ENCODE measurements at places on chromosomes 7 and 10.

DNA sequence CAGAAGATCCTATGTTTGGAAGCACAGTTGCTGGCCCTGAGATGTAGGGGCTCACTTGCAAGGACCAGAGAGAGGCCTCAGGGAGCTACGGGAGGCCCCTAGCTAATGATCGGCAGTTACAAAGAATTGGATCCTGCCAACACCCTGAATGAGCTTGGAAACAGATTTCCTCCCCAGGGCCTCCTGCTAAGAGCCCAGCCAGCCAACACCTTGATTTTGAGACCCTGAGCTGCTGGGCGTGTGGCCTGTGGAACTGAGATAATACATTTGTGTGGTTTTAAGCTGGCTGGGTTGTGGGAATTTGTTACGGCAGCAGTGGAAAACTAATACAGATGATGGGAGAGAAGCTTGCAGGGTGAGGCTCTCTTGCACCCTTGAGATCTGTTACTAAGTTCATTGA lies 3.9 kb downstream of the DOCK1 start:
- no peak for DNase-seq

DNA sequence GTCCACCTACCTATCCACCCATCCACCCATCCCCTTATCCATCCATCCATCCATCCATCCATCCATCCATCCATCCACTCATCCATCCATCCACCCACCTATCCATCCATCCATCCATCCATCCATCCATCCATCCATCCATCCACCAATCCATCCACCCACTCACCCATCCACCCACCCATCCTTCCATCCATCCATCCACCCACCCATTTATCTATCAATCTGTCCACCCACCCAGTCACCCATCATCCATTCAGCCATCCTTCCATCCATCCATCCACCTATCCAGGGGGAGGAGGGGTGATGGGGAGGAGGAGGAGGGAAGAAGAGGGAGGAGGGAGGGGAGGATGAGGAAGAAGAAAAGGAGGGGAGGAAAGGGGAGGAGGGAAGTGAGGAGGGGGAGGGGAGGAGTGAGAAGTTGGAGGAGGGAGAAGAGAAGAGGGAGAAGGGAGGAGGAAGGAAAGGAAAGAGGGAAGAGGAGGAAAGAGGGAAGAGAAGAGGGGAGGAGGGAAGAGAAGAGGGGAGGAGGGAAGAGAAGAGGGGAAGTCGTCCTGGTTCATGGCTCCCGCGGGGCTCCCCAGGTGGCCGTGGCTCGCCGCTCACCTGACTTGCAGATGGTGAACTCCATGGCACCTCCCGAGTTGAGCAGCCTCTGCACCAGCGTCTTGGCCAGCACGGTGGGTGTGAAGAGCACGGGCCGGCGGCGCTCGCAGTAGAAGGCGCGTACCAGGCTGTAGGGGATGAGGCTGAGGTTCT lies 68.8 kb upstream of the GNA12 start:
- no peak for DNase-seq

GRCh38 chr10:78306358-78306757 lies 272.7 kb downstream of the RPS24 start:
- no peak for DNase-seq

GRCh38 chr10:97889461-97890265 lies 40.0 kb downstream of the GOLGA7B start:
- no peak for DNase-seq

- no peak for DNase-seq
Observed at GRCh38 chr7:50426280-50427045, 23.7 kb downstream of the FIGNL1 start.

DNA sequence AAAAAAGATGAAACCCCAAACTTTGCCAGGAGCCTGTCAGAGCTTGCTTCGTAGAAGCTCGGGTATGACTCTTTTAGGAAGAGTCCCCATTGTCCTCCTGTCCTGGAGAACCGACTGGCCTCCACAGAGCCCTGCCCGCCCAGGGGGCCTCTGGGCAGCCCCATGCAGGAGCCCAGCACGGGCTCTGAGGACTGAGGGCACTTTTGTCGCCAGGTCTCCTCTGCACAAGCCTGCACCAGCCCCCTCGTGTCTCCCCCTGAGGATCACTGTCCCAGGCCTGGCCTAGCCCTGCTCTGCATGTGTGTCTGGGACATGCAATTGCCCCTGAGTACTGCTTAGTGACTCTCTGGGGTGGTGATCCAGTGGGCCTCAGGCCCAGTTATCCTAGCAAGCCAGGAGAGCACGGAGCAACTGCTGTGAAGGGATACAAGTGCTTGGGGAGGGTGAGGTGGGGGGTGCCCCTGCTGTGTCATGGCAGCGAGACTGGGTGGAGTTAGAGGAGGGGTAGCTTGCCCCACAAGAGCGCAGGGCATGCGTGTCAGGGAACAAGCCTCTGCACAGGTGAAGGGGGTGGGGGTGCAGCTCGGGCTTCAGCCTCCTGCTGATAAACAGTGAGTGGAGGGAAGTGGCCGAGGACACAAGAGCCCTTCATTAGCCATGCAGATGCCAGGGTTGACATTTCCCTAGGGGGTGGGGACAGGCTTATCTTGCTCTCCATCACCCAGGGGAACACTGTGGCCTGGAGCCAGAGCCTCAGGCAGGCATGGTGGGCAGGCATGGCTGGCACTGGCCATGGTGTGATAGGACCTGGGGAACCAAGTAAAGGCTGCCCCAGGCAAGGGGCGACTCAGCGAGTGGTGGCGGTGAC lies 143.4 kb downstream of the C10orf105 start:
- no peak for DNase-seq

DNA sequence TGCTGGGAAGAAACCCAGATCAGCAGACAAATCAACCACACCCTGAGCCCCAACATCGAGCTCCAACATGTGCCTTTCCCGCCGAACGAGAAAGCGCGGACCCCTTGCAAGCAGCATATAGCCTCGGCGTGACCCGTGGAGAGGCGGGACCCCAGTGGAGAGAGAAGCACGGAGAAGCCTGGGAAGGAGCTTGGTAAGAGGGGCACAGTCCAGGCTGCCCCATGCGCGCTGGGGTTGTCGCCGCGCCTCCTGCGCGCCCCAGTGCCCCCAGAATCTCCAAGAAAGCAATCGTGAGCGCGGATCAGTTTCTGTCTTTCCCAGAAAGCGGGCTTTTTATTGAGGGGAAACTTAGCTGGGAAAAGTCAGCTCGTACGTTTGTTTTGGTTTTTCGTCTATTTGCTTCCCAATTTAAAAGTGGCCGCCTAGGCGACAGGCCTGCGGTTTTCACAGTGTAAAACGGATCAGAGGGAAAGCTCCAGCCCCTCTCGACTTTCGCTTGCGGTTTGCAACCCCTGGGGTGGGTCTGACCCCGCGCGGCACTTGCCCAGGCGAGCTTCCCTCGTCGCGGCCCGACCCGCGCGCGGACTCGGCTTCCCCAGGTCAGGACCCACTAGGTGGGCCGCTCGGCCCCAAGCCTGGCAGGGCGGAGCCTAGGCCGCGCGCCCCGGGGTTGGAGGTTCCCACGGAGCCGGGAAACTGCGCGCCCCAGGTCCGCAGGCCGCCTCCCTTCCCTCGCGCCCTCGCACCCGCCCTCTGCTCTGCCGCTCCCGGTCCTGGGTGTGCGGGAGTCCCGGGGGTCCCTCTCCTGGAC lies 31.1 kb downstream of the SKIDA1 start:
- DNase-seq: no peak

GRCh38 chr10:10605551-10606081 lies 412.1 kb upstream of the CELF2 start:
- no peak for DNase-seq

GRCh38 chr7:80230327-80230726 lies 95.7 kb downstream of the GNAI1 start:
- DNase-seq: no peak

DNA sequence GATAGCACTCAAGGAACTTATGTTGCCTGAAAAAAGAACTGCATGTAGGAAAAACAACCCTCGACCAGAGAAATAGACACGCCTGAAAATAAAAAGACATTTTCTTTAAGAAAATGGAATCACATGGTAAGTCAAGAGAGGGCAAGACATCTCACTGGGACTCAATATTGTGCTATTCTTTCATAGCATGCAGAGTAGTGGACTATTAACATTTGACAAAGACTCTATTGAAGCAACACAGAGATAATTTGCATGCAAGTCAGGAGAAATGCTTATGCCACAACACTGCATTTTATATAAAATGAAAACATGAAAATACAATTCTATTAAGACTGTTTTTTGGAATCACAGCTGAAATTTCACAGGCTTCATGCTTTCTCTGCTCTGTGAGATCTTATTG lies 77.9 kb upstream of the RHOBTB1 start:
- DNase-seq: no peak

DNA sequence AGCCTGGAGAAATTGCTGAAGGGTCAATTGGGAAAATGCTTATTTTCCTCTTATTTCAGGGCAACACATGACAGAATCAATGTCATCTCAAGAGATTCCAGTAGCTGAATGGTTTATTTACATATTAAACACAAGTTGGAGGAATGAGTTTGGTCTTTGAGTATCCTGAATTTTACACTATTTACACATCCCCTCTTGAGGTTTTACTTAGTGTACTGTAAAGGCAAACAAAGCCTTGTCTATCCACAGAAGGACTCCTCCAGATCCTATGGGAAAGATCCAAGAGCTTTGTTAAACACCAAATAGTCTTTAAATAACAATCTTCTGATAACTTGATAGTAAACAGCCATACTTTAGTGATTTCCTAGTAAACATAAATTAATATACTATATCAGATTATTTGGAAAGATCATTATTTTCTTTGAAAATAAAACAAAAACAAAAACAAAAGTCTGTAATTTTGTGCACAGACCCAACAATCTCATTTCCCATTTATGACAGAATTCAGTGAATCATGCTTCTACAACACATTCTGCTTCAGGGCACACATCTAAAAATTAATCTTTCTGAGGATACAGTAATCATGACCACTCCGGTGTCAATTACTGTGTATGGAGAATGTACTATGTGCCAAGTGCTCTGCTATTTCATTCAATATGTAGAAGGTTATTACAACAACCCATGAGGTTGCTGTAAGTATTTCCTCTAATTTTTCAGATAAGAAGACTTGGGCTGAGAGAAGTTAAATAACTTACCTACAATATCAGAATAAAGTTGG lies 575.0 kb upstream of the LRRTM3 start:
- DNase-seq: no peak

GRCh38 chr7:132225216-132226030 lies 350.8 kb downstream of the PLXNA4 start:
- DNase-seq: no peak

DNA sequence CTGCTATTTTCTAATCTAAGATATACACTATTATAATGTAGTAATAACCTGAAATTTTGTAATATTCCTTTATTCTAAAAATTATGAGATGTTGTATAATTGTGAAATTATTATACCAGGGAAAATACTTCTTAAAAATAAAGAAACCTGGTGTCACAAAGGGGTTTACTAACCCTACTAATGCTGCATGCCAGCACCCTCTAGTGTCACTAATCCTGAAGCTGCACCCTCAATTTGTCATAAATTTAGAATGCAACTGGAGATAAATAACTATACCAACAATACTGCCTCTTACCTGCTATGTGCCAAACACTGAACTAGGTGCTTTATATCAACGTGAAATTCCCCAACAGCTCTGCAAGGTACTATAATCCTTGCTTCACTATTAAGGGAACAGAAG lies 30.8 kb downstream of the TM9SF3 start:
- DNase-seq: no peak

- DNase-seq: no peak
Observed at GRCh38 chr7:27112955-27113949, 10.8 kb upstream of the HOXA2 start.

GRCh38 chr10:77455561-77455960 lies 182.0 kb downstream of the KCNMA1 start:
- DNase-seq: no peak

- no peak for DNase-seq
Observed at GRCh38 chr7:116542618-116543017, 17.8 kb downstream of the CAV1 start.
